ENCODE measurements at places on chromosomes 1 and 21. TPM values are rescaled to one million over a fixed set of nuclear protein-coding genes. Genes with fewer than 3 reads are reported as not detected.

DNA sequence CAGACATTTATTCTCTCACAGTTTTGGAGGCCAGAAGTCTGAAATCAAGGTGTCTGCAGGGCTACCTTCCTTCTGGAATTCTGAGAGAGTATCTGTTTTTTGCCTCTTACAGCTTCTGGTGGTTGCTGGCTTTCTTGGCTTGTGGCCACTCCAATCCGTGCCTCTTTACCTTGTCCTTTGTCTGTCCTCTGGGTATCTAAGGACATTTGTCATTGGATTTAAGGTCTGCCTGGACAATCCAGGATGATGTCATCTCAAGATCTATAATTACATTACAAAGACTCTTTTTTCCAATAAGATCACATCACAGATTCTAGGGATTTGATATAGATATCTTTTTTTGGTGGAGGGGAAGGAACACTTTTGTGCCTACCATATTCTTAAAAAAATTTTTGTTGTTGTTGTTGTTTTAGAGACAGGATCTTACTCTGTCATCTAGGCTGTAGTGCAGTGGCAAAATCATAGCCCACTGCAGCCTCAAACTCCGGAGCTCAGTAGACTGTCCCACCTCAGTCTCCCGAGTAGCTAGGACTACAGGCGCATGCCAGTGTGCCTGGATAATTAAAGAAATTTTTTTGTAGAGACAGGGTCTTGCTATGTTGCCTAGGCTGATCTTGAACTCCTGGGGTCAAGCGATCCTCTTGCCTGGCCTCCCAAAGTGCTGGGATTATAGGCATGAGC is 61.9 kb downstream of the XPR1 start:
- no peak for DNase-seq

GRCh38 chr1:35925741-35926140 is 5.2 kb upstream of the AGO3 start:
- no peak for DNase-seq

PLCH2 gene
- 4.6 TPM for total RNA-seq

ALPL gene
- 1.9 TPM for total RNA-seq

PAQR6 gene
- 3.0 TPM for total RNA-seq

GOLT1A gene
- 5.3 TPM for total RNA-seq

DNA sequence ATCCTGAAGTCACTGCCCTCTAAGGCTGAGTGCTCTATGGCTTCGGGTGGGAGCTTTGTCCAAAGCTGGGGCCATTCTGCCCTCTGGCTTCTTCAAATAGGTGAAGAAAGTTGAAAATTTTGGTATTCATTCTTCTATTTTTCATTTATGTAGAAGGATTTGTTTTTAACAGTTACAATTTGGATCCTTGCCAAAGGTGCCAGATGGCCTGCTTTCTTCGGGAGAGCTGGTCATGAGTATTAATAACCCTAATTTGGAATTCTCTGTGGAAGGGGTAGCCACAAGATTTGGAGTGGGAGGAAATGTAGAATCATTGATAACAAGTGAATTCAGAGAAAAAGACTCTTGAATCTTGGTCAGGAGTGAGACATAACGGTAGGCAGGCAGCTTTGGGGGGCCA is 370.4 kb upstream of the ST6GALNAC5 start:
- DNase-seq: no peak

GRCh38 chr1:153612111-153612754 is 704 bp downstream of the S100A16 start:
- DNase-seq: no peak

GRCh38 chr1:192807211-192808162 is 1.4 kb upstream of the RGS2 start:
- no peak for DNase-seq

GRCh38 chr1:18732686-18733085 is 102.0 kb downstream of the PAX7 start:
- no peak for DNase-seq

- no peak for DNase-seq
Measured at GRCh38 chr1:147784941-147785340, 24.5 kb upstream of the GJA5 start.

DNA sequence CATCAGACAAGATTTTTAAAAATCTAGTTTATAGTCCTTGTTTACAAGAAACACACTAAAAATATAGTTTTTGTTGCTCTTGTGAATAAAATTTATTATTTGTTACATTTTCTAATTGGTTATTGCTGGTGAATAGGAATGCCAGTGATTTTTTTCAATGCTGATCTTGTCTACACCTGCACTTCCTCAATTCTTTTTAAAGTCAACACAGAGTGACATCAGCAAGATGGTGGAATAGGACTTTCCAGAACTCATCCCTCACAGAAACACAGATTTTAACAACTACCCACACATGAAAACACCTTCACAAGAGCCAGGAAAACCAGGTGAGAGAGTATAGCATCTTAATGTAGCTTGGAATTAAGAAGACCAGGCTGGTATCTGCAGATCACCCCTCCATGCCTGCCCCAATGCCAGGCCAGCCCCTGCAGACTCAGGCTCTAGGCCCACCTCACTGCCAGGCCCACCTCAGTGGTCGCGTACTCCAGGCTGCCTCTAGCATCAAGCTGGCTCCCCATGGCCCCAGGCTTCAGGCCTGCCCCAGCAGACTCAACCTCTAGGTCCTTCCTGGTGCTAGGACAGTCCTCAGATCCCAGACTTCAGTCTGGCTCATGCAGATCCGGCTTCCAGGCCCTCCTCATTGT is 117.6 kb downstream of the WDR3 start:
- no peak for DNase-seq

DNA sequence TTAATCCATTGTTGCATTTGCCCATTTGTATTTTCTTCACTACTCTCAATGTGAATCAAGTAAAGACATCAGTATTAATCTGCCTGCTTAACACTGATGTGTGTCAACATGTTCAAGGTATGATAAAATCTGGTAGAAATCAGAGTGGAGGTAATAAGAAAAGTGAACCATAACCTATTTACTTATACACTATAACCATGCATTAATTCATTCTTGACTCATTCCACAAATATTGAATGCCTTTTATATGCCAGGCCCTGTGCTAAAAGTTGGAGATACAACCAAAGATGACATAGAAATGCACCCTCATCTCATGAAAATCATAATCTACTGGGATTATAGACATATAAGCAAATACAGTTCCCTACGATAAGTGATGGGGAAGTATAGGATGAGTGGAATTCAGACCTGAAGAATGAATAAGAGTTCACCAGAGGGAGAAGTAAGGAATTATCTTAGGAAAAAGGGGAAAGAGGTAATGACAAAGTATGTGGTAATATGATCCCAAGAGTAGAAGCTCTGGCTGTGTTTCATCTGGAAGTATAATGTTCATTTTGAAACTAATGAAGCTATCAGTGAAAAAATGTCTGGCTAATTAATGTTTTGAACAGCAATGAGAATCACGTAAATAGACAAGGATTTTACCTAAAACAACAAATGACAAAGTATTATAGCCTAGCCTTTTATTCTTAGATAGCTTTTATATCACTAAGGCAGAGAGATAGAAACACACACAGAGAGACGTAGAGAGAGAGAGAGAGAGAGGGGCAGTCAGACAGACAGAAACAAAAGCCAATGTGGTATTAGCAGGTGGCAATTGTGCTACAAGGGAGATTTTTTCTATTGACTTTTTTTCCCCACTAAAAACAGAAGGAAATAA is 7.0 kb upstream of the RWDD3 start:
- no peak for DNase-seq

GRCh38 chr1:206544562-206545257 is 37.4 kb downstream of the RASSF5 start:
- peak; percentile 82 for DNase-seq

GRCh38 chr1:235746245-235746644 is 96.7 kb upstream of the GNG4 start:
- no peak for DNase-seq

NTMT2 gene
- not detected for total RNA-seq

LZIC gene
- 49.6 TPM for total RNA-seq

SLC44A5 gene
- 6.7 TPM for total RNA-seq

- DNase-seq: peak; percentile 74
Measured at GRCh38 chr1:84253891-84254290, 47.6 kb upstream of the SAMD13 start.

DNA sequence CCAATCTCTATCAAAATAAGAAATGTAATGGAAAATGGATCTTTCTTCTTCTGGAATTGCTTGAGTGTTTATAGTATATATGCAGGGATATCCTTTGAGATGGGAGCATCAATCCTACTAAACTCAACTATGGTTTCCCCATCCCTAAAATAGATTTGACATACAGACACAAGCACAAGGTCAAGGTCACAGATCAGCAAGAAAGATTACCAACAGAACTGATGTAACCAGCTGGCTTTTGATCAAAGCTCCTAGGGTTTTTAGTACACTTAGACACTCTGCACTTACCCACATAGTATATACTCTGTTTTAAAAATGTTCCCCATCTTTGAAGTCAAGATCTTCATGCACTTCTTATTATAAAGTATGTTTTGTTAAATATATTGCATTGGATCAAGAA is 85.5 kb downstream of the NRIP1 start:
- no peak for DNase-seq
